GM23248 (cell line): ENCODE measurements at places on chromosomes 11 and 22. TPM values are rescaled to one million over a fixed set of nuclear protein-coding genes. Genes with fewer than 3 reads are reported as not detected.
A peak's percentile ranks its signal among the peaks of the same experiment; 100 is the strongest.

The TST gene
- polyA plus RNA-seq = 16.9 and 17.2 TPM in 2 replicates

The PRG3 gene
- polyA plus RNA-seq = not detected in 2 replicates

The SRRD gene
- 20.2 and 22.5 TPM in 2 replicates for polyA plus RNA-seq

The UPK3A gene
- polyA plus RNA-seq = not detected in 2 replicates

The SEC14L3 gene
- polyA plus RNA-seq = not detected in 2 replicates

DNA sequence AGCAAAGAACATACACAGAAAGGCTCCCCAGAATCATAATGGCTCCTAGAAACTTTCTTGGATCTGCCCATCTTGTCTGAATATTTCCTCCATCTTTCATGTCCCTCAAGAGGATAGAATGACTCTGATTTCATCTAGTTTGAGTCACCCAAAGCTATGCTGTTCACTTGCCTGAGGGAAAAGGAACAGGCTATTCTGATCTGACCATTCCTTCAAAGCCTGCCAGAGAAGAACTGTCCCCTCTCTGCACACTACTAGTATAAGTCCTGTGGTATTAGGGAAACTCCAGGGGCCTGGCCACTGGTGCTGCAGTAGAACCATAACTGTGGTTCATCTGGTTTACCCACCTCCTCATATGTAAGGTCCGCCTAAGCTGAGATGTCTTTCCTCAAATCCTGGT is 2.4 kb upstream of the PATE1 start:
- H3K27ac ChIP-seq = no peak overlapping the region
- peaks cover 46% of the 10 kb centered on the region for H3K27me3 ChIP-seq
- DNase-seq = peak; percentile 17
- H3K4me1 ChIP-seq = no peaks in the 10 kb centered on the region
- no peak overlapping the region for H3K4me3 ChIP-seq

DNA sequence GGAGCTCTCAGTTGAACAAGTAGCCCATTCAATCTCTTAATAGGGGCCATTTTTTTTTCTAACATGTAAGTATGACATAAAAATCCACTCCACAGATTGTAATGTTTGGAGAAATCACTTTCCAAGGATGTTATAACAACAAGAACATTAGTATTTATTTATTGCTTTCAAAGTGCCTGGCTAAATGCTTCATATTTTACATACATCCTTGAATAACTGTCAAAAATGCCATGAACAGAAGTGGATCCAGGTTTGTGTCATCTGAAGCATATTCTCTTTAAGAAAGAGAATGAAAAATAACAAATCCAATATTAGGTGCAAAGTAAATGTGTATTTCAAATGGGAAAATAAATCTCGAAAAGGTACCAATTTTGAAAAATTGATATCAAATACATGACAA is 344.0 kb upstream of the FAT3 start:
- H3K27ac ChIP-seq = no peak overlapping the region
- no peaks in the 10 kb centered on the region for H3K27me3 ChIP-seq
- H3K36me3 ChIP-seq = no peaks in the 10 kb centered on the region
- H3K4me1 ChIP-seq = no peaks in the 10 kb centered on the region

GRCh38 chr11:102829316-102830000 is 14.0 kb downstream of the MMP3 start:
- H3K36me3 ChIP-seq = no peaks in the 10 kb centered on the region
- no peak for DNase-seq
- peaks cover 14% of the 10 kb centered on the region for H3K4me1 ChIP-seq

- H3K4me3 ChIP-seq = no peak overlapping the region
- H3K27me3 ChIP-seq = no peaks in the 10 kb centered on the region
- no peak overlapping the region for H3K27ac ChIP-seq
- no peaks in the 10 kb centered on the region for H3K4me1 ChIP-seq
- DNase-seq = no peak
These were observed 68.5 kb downstream of the GDPD4 start for GRCh38 chr11:77233011-77233410.

- H3K36me3 ChIP-seq = no peaks in the 10 kb centered on the region
- no peak overlapping the region for H3K4me3 ChIP-seq
- H3K27me3 ChIP-seq = peaks cover 14% of the 10 kb centered on the region
These were observed 41.8 kb upstream of the TH start for GRCh38 chr11:2213384-2213842.

- H3K4me1 ChIP-seq = no peaks in the 10 kb centered on the region
- H3K4me3 ChIP-seq = no peak overlapping the region
- H3K27ac ChIP-seq = no peak overlapping the region
- peaks cover 64% of the 10 kb centered on the region for H3K27me3 ChIP-seq
- no peaks in the 10 kb centered on the region for H3K36me3 ChIP-seq
These were observed 17.4 kb downstream of the LMO2 start for GRCh38 chr11:33874433-33874832.

DNA sequence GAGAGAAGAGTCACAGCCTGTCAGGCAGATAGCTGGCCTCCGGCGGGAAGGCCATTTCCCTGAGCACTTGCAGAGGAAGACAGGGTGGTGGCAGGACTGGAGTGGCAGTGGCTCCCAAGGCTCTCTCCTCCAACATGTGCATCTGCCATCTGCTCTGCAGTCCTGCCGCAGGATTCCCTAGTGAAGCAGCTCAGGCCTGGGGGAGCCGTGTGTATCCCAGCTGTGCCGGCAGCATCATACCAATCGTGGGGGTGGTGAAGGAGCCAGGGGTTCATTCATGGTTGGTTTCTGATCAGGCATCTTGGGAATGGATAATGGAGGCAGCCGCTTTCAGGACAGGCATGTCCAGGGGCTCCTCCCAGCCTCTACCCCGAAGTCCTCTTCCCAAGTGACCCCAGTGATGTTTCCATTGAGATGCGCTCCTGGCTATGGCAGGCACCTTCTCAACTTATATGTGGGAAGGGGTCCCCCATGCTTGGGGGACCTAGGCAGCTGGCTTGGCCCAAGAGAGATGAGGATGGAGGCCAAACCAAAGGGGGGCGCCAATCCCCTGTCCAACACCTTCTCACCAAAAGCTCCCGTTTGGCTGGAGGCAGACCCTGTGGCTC is 6.1 kb downstream of the TAGLN start:
- peaks cover 24% of the 10 kb centered on the region for H3K4me1 ChIP-seq
- H3K27me3 ChIP-seq = no peaks in the 10 kb centered on the region
- H3K4me3 ChIP-seq = no peak overlapping the region
- peaks cover 12% of the 10 kb centered on the region for H3K36me3 ChIP-seq
- H3K27ac ChIP-seq = peak overlapping the region; percentile 18; the same call in 1 of the 2 replicates
- no peak for DNase-seq

DNA sequence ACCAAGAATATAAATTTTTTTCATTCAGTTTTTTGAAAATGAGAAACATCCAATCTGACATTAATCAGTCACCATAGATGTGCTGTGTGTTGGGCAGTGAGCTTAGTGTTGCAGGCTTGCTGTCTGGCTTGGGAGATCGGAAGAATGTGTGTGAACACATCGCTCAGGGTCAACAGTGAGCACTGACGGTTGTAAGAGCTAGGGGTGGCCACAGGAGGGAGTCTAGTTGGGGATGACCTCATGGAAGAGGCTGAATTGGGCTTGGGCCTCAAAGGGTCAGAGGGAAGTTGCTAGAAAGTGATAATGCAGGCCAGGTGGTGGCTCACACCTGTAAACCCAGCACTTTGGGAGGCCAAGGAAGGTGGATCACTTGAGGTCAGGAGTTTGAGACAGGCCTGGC is 375.4 kb downstream of the DDX10 start:
- DNase-seq = no peak
- H3K36me3 ChIP-seq = no peaks in the 10 kb centered on the region
- peaks cover 24% of the 10 kb centered on the region for H3K4me1 ChIP-seq
- no peak overlapping the region for H3K27ac ChIP-seq
- H3K4me3 ChIP-seq = no peak overlapping the region
- H3K27me3 ChIP-seq = no peaks in the 10 kb centered on the region
